Activated CD4-positive, alpha-beta T cell treated with anti-CD3 and anti-CD28 coated beads for 36 hours (primary cell): ENCODE measurements at places on chromosomes 11 and 22.

- peak overlapping the region; percentile 31 for H3K27ac ChIP-seq
- no peak for DNase-seq
- peaks cover 27% of the 10 kb centered on the region for H3K4me1 ChIP-seq
- H3K36me3 ChIP-seq = no peaks in the 10 kb centered on the region
- peaks cover 20% of the 10 kb centered on the region for H3K27me3 ChIP-seq
Measured at GRCh38 chr11:833849-834311, 1.1 kb downstream of the CD151 start.

DNA sequence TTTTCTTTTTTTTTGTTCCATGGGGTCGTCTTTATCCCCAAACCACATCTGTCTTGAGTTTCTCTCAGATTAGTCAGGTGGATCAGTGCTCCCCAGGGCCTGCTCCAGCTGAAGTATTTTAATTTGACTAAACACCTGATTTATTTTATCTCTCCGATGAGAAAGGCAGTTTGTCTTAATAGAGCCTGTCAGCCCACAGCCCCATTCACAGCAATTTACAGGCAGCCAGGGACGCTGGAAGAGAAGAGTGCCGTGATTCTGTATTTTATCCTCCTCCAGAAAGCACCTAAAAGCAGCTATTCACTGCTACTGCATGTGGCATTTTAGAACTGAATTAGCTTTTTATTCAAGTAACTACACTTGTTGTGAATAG, 164.5 kb downstream of the SOX6 start:
- H3K27me3 ChIP-seq = no peaks in the 10 kb centered on the region
- H3K36me3 ChIP-seq = no peaks in the 10 kb centered on the region
- no peak for DNase-seq

DNA sequence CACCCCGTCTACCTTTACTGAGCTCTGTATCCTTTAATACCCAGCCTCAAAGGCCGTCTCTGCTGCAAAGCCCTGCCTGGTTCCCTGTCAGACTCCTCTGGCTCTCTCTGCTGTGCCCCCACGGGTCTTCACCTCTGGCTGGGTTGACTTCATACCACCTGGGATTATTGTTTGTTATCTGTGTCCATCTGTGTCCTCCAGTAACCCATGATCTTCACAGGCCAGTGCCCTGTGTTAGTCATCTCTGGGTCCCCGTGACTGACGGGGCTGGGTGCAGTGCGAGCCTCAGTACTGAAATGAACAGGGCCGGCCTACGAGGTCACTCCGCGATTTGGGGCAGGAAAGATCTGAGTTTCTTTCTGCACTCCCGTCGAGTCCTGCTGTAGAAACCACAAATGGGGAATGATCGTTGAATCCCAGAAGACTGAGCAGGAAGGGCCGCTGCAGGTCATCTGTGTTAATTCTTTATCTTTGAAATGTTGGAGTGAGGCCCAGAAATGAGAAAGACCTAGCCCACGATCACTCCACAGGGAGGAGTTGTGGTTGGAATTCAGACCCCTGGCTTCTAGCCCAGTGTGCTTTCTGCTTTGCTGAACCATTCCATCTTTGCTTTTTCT, 12.3 kb upstream of the TUB start:
- H3K27ac ChIP-seq = no peak overlapping the region
- no peak overlapping the region for H3K4me3 ChIP-seq
- no peak for DNase-seq
- H3K36me3 ChIP-seq = no peaks in the 10 kb centered on the region

DNA sequence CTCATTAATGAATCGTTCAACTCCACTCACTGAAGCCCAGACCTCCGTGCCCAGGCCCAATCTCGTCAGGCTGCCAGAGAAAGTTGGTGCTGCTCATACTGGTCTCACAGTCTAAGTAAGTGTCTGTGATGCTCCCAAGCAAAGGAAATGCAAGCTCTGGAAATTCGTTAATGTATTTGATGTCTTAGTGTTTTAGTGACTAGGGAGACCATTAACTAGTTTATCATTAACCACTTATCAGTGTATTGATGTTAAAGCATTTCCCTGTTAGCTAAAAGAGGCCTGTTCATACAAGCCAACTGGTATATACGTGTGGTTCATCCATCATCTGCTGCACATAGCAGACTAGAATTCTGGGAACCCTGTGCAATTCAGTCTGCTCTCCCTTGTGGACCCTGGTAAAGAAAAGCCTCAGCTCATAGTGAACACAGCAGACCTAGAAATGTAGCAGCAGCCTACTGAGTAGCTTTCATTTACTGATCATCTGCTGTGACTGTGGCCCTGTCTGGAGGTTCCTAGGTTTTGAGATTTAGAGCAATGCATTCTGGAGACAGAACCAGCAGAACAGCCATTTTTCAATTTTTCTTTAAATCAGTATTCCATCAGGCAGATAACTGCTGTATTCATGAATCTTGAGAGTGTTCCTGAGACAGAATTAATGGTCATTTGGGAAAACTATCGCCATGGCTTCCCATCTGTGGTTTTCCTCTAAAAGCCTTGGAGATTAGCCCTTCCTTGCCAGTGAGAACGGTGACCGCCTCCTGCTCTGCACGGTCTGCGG, 15.7 kb upstream of the AIFM3 start:
- no peak overlapping the region for H3K27ac ChIP-seq
- H3K36me3 ChIP-seq = peaks cover 44% of the 10 kb centered on the region
- H3K4me1 ChIP-seq = peaks cover 18% of the 10 kb centered on the region
- no peak overlapping the region for H3K4me3 ChIP-seq
- DNase-seq = no peak

GRCh38 chr11:20154381-20154780, 5.9 kb downstream of the DBX1 start:
- peaks cover 19% of the 10 kb centered on the region for H3K4me1 ChIP-seq
- H3K27me3 ChIP-seq = peaks cover 36% of the 10 kb centered on the region
- no peaks in the 10 kb centered on the region for H3K36me3 ChIP-seq
- no peak overlapping the region for H3K4me3 ChIP-seq
- no peak for DNase-seq
